ENCODE measurements at places on chromosomes 13 and 19. TPM values are rescaled to one million over a fixed set of nuclear protein-coding genes. Genes with fewer than 3 reads are reported as not detected.

DNA sequence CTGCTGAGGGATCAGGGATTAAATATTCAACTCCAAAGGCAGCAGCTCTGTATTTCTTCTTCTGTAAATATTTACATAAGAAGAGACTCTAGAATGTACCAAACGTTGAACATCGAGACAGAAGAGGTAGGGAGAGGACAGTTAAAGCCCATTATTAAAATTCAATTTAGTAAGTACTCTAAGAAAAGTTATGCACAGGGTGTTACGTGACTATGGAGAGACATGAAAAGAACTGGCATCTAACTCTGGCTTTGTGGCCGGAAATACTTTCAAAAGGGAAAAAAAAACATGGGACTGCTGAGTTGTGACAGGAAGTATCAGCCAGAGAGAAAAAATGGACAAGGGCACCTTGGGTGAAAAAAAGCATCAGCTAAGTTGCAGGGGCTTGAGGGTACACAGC lies 36.7 kb downstream of the LNX2 start:
- DNase-seq: no peak

DNA sequence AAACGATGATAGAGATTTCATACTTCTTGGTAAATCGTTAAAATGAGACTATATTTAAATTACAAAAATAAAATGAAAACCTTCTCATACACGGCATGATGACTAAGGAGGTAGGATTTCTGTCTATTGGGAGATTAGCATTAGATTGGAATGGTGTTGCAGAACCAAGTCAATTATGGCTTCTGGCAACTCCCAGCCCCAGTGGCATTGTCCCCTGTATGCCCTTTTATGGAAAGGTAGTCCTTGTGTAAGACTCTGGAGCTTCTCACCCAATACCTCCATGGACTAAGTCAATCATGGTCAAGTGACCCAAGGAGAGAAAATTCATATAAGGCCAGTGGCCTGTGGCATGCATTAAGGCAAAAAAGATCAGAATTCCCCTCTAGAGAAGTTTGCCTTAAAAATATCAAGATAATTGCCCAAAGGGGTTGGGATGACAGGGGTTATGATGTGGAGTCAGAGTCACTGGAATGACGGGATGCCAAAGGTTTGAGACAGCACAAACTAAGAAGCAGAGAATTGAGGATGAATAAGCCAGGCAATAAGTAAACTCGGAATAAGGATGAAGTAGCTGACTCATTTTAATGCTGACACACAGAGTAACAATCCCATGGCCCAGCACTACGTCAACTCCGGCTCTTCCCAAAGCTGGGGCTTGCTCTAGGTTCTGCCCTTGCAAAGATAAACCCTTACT lies 57.8 kb upstream of the POSTN start:
- peak; percentile 87 for DNase-seq

DNA sequence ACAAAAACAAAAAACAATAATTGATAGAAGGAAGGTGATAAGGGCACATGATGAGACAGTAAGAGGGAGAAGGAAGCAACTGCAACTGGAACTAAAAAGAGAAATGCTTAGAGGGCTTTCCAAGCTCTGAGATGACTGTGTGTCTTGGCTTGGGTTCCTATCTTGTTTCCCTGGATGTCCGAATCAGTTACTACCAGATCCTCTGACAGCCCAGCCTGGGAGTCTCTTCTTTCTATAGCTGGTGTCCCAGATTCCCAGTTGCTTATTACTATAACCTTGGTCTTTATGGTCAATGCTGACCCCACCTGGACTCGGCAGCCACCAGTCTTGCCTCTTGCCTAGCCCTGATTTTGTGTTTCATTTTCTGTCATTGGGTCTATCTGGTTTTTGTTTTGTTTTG lies 116.4 kb downstream of the RFC3 start:
- DNase-seq: no peak

DNA sequence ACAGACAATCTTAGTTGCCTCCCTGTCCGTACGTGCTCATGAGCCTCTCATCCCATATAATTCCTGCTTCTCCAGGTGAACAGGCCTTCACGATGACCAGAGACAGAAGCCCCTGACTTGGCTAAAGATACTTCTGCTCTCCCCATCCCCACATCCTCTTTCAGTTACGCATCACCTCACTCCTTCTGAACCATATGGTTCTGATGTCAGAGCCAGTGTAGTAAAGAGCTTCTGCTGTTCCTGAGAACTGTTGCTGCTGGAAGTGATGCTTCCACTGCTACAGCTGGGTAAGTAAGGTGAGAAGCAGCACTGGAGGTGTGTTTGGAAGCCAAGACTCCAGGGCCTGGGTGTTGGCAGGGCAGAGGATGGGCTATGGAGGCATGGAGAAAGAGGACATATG lies 12.9 kb downstream of the SIGLECL1 start:
- no peak for DNase-seq

DNA sequence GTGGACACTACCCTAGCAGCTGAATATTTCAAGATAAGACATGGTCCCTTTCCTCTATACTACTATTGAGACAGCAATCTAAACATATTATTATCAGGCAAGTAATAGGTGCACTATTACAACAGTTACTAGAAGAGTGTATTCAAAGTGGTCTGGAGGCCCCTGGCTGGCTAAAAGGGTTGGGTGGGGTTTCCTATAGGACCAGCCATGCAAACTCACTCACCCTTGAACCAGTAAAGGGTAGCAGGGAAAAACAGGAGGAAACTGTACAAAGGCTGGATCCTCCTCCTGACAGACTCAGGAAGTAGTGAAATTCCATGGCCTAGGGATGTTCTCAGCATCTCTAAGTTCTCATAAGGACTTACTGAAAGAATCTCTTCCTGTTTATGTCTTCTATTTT lies 7.7 kb downstream of the SMAD9 start:
- DNase-seq: no peak

DNA sequence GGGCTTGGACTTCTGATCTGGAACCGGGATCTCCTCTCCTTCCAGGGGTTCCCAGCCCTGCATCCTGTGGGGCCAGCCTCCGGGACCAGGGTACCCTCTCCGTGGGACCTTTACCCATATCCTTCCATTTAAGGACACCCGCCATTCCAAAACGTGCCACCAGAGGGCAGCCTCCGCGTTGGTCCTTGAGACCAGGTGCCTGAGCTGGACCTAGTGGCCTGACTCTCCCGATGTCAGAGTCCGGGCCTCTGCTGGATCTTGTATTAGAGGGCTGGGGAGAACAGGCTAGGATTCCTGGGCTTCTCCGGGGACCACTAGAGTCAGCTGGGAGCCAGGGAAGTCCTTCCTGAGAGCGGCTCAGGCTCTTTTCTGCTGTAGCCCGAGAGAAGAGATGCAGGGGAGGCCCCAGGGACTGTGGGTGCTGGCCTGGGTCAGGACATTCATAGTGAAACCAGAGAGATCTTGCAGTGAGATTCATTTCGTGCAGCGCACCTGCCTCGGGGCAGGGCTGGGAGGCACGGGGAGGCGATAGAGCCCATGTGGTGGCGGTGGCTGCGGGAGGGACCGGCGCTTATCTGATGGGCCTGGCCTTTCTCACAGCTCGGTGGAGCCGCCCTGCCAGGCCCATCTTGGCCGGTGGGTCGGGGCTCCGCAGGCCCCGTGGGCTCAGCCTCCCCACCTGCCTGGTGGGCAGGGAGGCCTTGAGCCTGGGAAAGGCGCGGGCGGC lies 9.8 kb upstream of the SLC7A10 start:
- DNase-seq: peak; percentile 54

DNA sequence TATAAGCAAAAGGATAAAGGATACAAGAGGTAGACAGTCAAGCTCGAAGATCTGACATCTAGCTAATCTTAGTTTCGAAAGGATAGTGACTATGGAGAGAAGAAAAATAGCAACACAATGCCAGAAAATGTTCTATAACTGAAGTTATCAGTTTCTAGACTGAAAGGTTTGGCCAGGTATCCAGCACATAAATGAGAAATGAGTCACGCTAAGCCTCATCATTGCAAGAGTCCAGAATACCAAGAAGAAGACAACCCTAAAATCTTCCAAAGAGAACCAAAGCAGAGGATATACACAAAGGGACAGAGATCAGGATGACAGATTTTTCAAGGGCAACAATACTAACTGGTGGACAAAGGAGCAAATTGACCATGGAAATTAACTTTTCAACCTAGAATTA lies 237.0 kb downstream of the POSTN start:
- DNase-seq: no peak

ZC3H13 gene
- 7.4 TPM for total RNA-seq
